Natural killer cell (primary cell): ENCODE measurements at places on chromosomes 7 and 10.

- no peak for DNase-seq
- H3K4me3 ChIP-seq: no peak overlapping the region
- H3K36me3 ChIP-seq: no peaks in the 10 kb centered on the region
- H3K27me3 ChIP-seq: peaks cover 2% of the 10 kb centered on the region
- no peaks in the 10 kb centered on the region for H3K4me1 ChIP-seq
Measured at GRCh38 chr10:88642963-88643362, 21.3 kb upstream of the LIPF start.

DNA sequence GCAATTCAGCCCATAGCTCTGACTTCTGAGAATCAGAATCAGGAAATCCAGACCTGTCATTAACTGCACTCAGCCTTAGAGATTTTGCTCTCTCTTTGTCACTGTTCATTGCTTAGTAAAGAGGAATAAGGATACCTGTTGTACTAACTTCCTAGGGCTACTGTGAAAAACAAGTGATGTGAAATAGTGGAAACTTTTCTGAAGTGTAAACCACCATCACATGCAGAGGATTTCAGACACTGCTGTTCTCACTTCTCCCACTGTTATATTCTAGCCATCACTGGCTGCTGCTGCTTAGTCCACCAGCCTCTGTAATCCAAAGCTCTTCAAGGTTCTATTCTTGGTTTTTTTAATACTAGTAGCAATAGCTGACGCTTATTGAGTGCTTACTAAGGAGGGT, 129.6 kb upstream of the CCDC6 start:
- no peak overlapping the region for H3K4me3 ChIP-seq
- no peaks in the 10 kb centered on the region for H3K4me1 ChIP-seq
- H3K27ac ChIP-seq: no peak overlapping the region
- H3K27me3 ChIP-seq: no peaks in the 10 kb centered on the region
- no peaks in the 10 kb centered on the region for H3K36me3 ChIP-seq

- no peak for DNase-seq
- H3K27me3 ChIP-seq: peaks cover 4% of the 10 kb centered on the region
- H3K36me3 ChIP-seq: no peaks in the 10 kb centered on the region
- no peak overlapping the region for H3K27ac ChIP-seq
Measured at GRCh38 chr10:113000442-113000841, 50.4 kb downstream of the TCF7L2 start.

- DNase-seq: no peak
- H3K27ac ChIP-seq: no peak overlapping the region
- no peaks in the 10 kb centered on the region for H3K36me3 ChIP-seq
- H3K27me3 ChIP-seq: no peaks in the 10 kb centered on the region
- H3K4me1 ChIP-seq: no peaks in the 10 kb centered on the region
Measured at GRCh38 chr7:69435711-69436110, 162.6 kb upstream of the AUTS2 start.

GRCh38 chr10:75398200-75398691, 3.3 kb downstream of the ZNF503 start:
- H3K4me1 ChIP-seq: peaks cover 47% of the 10 kb centered on the region
- H3K36me3 ChIP-seq: no peaks in the 10 kb centered on the region
- H3K4me3 ChIP-seq: no peak overlapping the region
- no peak overlapping the region for H3K27ac ChIP-seq
- no peak for DNase-seq
- peaks cover 46% of the 10 kb centered on the region for H3K27me3 ChIP-seq

DNA sequence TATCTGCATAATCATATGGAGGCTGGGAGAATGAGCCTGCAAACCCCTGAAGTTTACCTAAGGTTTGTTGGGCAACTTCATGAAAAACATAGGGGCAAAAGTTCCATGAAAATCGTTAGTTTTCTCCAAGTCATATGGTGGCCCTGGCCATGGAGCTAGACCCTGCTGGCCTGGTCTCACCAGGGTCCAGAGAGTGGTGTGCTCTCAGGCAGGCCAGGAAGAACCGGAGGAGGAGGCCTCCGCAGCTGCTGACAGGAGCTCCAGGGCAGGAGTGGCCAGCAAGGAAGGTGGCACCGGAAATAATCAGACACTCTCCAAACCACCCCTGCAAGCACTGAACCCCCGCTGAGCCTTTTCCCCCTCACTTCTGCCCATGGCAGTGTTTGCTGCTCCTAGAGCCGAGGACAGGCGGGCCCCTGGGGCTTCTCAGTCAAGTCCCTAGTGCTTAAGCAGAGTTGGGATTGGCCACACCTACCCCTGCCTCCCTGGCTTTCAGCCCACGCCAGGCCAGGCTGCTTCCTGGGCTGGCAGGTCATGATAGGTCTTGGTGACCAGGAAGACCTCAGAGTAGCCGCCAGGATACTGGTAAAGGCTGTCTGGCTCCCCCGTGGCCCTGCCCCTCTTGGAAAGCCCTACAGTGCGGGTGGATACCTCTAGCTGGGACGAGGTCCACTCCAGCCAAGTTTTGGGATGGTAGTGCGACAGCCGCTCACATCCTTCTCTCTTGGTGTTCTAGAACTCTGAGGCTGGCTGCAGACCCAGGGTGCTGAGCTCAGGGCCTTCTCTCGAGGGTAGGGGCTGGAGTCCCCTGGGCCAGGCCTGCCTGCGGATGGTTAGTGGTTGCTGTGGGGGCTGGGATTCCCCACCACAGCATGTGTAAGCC, 242.8 kb downstream of the MGMT start:
- no peaks in the 10 kb centered on the region for H3K27me3 ChIP-seq
- H3K36me3 ChIP-seq: peaks cover 5% of the 10 kb centered on the region
- no peak overlapping the region for H3K27ac ChIP-seq
- H3K4me3 ChIP-seq: no peak overlapping the region
- DNase-seq: no peak

- no peaks in the 10 kb centered on the region for H3K4me1 ChIP-seq
- no peaks in the 10 kb centered on the region for H3K36me3 ChIP-seq
- no peaks in the 10 kb centered on the region for H3K27me3 ChIP-seq
Measured at GRCh38 chr7:132009778-132010177, 453.4 kb upstream of the PODXL start.

DNA sequence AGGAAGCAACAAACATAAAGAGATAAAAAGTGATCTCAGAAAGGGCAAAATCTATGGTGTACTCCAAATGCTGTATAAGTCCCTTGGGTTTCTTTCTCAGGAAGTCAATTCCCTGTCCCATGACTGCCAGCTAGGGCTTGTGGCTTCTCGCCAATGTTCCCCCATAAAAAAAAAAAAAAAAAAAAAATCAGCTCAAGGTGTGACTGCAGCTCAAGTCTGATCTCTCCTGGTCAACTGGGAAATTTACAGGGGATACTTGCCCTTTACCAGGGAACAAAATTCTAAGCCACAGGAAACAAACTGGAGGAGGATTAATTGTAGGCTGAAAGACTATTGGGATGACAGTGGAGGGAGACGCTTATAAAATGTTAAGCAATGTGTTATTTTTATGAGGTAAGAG, 76.0 kb downstream of the PCGF5 start:
- no peak overlapping the region for H3K4me3 ChIP-seq
- H3K27ac ChIP-seq: no peak overlapping the region
- H3K4me1 ChIP-seq: peaks cover 8% of the 10 kb centered on the region
- DNase-seq: no peak

DNA sequence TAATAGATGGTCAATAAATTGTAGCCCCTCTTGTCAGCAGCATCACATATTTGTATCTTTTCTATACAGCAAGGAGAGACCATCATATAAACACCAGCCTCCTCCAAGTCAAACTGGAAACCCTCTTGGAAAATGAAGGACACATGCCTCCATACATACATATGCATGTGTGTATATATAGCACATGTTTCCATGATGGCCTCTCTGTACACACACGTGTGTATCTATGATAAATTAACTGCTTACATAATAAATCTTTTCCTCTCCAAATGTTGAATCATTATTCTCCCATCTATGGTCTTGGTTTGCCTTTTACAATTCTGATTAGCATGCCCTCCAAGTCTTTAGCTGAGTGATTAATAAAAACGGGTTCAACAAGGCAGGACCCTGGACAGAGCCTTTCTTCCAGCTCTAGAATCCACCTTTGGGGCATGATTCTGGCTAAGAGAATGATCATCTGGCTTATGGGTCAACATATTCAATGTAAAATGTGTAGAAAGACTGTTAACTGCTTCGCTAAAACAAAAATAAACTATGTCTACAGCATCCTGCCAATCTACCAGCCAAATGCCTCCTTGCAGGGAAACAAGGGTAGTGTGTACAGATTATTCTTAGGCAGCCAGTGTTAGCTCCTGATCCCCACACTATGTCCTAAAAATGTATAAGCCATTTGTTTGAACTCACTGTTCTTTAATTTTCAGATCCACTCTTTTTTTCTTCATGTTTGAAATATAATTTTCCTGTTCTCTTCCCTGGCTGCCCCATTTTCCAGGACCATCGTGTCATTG, 70.0 kb downstream of the CRTAC1 start:
- no peak for DNase-seq
- no peak overlapping the region for H3K4me3 ChIP-seq
- peaks cover 3% of the 10 kb centered on the region for H3K27me3 ChIP-seq
- no peaks in the 10 kb centered on the region for H3K4me1 ChIP-seq
- H3K27ac ChIP-seq: no peak overlapping the region
- no peaks in the 10 kb centered on the region for H3K36me3 ChIP-seq

- no peak for DNase-seq
- H3K4me3 ChIP-seq: no peak overlapping the region
- H3K27me3 ChIP-seq: no peaks in the 10 kb centered on the region
- H3K36me3 ChIP-seq: no peaks in the 10 kb centered on the region
- no peak overlapping the region for H3K27ac ChIP-seq
Measured at GRCh38 chr7:114835303-114835702, 86.6 kb upstream of the MDFIC start.

DNA sequence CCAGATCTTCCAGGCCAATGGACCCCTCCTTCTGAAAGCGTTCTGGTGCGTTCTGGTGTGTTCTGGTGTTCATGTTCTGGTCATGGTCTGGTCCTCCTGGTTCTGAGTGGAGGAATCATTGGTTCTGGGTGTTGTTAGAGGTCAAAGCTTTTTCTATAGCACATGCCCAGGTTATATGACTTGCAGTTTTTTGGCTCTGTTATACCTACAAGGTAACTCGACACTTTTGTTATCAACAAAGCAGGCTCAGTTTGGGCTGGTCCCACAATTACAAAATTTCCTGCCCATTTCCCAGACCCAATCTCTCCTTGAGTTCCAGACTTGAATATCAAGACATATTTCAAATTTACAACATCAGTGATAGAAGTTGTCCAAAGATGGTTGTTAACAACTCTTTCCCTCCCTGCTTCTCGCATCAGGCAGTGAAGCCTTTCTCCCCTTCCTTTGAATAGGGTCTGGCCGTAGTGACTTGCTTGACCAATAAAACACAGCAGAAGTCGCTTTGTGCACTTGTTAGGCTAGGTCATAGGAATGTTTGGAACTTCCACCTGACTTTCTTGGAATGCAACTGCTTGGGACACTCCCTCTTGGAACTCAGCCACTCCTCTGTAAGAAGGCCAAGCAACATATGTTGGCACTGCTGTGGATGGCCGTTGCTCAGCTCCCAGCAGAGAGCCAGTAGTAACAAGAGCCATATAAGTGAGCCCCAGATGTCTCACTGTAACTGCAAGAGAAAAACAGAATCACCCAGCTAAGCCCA, 83.1 kb upstream of the STEAP1B start:
- no peak overlapping the region for H3K4me3 ChIP-seq
- no peak for DNase-seq
- H3K27ac ChIP-seq: no peak overlapping the region
- no peaks in the 10 kb centered on the region for H3K27me3 ChIP-seq

DNA sequence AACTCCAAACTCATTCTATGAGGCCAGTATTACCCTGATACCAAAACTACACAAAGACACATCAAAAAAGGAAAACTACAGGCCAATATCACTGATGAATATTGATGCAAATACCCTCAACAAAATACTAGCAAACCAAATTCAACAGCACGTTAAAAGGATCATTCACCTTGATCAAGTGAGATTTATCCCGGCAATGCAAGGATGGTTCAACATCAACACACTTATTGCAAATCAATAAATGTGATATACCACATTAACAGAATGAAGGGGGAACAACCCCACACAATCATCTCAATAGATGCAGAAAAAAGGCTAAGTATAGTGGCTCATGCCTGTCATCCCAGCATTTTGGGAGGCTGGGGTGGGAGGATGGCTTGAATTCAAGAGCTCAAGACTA, 19.9 kb downstream of the IDE start:
- no peak overlapping the region for H3K27ac ChIP-seq
- no peak for DNase-seq
- peaks cover 8% of the 10 kb centered on the region for H3K36me3 ChIP-seq

- H3K4me3 ChIP-seq: no peak overlapping the region
- H3K36me3 ChIP-seq: no peaks in the 10 kb centered on the region
- H3K27ac ChIP-seq: no peak overlapping the region
- H3K4me1 ChIP-seq: no peaks in the 10 kb centered on the region
Measured at GRCh38 chr10:33889371-33889770, 554.9 kb upstream of the NRP1 start.

GRCh38 chr7:152910545-152911225, 151.1 kb downstream of the ACTR3B start:
- DNase-seq: no peak
- no peaks in the 10 kb centered on the region for H3K36me3 ChIP-seq
- H3K27ac ChIP-seq: no peak overlapping the region
- H3K4me1 ChIP-seq: no peaks in the 10 kb centered on the region
- H3K27me3 ChIP-seq: no peaks in the 10 kb centered on the region

- H3K27me3 ChIP-seq: peaks cover 11% of the 10 kb centered on the region
- no peak overlapping the region for H3K27ac ChIP-seq
- H3K4me1 ChIP-seq: no peaks in the 10 kb centered on the region
- H3K4me3 ChIP-seq: no peak overlapping the region
Measured at GRCh38 chr10:128263891-128264688, 137.9 kb upstream of the MKI67 start.

- H3K4me3 ChIP-seq: no peak overlapping the region
- no peak for DNase-seq
- H3K4me1 ChIP-seq: peaks cover 68% of the 10 kb centered on the region
- no peaks in the 10 kb centered on the region for H3K27me3 ChIP-seq
- peaks cover 19% of the 10 kb centered on the region for H3K36me3 ChIP-seq
- peak overlapping the region; percentile 21 for H3K27ac ChIP-seq
Measured at GRCh38 chr7:44625526-44626471, 19.4 kb downstream of the OGDH start.

DNA sequence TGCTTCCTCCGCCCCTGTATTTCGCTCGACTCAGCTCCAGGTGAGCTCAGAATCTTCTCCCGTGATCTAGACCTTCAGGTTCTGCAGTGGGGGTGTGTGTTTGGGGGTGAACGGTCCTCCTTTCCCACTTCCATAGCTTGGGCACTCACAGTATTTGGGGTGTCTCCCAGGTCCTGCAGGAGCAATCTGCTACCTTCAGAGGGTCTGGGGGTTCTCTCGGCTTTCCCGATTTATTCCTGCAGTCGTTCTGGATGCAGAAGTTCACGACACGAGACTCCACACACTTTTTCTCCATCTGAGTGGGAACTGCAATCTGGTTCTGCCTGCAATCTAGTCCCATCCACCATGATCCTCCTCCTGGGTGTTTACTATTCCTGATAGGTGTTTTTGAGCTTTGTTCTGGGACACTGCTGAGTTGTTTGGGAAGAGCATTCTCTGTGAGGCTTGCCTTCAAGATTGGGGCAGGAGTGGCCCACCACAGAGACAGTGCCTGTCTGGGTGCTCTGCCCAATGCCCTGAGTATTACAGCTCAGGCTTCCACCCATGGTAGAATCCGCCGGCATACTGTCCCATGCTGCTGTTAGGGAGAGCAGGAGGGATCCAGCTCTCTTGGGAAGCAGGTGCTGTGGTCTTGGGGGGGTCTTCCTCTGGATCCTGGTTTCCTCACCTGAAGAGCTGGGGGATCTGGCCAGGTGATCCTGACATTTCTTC, 29.8 kb downstream of the JAKMIP3 start:
- peaks cover 4% of the 10 kb centered on the region for H3K4me1 ChIP-seq
- no peak overlapping the region for H3K4me3 ChIP-seq
- no peak for DNase-seq
- H3K36me3 ChIP-seq: no peaks in the 10 kb centered on the region
- H3K27me3 ChIP-seq: no peaks in the 10 kb centered on the region
- H3K27ac ChIP-seq: no peak overlapping the region
